ENCODE measurements at places on chromosomes 11 and 22.

- DNase-seq: no peak
Observed at GRCh38 chr11:44943118-44943517, 7.6 kb downstream of the TP53I11 start.

DNA sequence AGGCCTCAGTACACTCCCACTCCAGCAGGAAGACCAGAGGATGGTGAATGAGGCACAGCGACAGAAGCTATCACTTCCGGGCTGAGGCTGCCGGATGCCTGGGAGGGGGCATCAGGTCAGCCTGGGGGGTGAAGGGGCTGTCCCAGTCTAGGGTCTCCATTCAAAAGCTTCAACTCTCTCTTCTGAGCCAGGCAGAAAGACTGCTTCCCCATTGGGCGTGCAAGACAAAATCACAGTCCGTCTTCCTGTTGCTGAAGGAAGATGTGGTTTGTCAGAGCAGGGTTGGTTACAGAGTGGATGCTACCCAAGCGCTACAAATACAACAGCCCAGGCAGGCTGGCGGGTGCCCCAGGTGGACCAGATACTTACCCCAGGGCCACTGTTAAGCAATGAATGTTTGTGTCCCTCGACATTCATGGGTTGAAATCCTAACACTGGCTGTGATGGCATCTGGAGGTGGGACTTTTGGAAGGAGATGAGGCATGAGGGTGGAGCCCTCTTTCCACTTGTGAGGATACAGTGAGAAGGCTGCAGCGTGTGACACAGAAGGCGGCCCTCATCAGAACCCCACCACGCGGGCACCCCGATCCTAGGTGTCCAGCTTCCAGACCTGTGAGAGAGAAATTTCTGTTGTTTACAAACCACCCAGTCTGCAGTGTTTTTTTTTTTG lies 12.0 kb downstream of the UPK3A start:
- no peak for DNase-seq

DNA sequence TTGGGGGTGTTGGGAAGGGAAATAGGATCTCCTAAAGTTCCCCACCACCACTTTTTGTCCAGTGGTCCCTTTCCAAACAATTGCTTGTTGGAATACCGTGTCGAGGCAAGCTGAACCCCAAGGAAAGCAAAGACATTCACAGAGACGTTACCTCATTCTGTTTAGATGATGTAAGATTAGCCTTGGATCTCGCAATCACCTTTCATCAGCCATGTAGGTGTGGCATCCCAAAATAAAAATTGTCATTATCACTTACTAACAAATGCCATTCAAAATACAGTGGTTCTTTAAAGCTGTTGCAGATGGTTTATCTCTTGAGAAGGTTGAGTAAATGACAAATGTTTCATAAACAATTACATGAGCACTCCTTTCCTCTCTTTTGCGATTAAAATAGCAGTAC lies 86.5 kb upstream of the SLC25A18 start:
- DNase-seq: no peak

DNA sequence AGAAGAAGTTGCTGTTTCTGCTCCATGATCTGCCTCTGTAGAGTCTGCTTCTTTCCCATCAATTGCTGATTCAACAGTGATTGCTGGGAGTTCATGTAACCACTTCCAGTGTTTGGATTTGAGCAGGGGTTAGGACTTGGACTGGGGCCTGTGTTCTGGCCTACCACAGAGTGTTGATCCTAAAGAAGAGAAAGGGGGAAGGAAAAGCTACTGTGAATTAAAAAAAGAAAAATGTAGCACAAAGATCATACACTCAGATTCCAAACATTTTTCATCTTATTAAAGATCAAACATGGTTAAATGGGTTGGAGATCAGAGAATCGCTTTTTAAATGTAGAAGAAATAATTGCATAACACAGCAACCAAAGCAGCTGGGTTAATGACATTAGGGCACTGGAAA lies 67.6 kb upstream of the MTMR2 start:
- no peak for DNase-seq

- no peak for DNase-seq
Observed at GRCh38 chr11:65071907-65072630, 11.8 kb downstream of the CDCA5 start.

GRCh38 chr11:67387069-67387468 lies 4.7 kb upstream of the RAD9A start:
- DNase-seq: no peak

DNA sequence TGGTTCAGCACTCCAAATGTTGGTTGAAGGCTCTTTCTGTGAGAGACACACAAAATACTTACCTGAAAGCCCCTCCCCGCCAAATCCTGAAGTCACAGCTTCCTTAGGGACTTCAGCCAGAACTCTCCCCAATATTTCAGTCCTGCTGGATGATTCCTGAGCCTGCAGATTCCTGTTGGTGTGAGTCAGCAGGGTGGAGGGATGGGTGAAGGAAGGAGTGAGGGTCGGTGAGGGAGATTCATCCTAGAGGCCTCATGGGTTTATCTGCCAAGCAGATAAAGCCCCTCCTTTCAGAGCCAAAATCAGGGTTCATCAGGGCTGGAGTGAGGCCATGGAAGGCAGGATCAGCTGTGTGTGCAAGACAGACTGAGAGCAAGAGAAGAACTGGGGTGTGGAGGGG lies 37.9 kb downstream of the SMIM38 start:
- no peak for DNase-seq

DNA sequence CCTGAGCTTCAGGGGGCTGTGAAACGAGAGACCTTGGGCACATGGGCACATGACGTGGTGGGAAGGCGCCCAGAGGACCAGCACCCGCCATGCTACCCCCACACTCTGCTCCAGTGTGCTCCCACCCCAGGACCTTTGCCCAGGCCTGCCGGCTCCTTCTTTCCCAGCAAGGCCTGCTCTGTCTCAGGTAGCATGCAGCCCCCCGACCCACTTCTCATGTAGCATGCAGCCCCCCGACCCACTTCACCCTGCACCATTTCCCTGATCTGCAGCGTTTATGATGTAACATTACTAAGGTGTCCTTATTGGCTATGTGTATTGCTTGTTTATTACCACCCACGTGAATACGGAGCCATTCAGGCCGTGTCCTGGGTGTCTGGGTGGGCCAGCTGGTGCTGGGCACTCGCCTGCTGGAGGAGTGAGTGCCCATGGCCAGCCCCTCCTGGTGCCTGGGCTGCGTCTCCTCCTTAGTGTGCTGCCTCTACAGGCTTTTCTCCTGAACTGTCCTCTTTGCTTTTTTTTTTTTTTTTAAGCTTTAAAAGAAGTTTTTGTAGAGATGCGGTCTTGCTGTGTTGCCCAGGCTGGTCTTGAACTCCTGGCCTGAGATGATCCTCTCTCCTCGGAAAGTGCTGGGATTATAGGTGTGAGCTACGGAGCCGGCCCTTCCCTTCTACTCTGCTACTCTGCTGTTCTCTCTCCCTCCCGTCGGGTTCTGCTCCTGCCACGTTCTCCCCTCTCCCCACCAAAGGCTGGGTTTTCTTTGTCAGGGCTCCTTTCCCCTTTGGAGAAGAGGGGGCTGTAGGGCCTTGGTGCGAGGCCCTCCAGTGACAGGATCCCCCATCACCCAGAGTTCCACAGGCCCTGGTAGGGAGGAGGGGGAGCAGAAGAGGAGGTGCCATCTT lies 29.4 kb downstream of the LRP5 start:
- DNase-seq: no peak
